ENCODE measurements at places on chromosomes 1 and 21.

DNA sequence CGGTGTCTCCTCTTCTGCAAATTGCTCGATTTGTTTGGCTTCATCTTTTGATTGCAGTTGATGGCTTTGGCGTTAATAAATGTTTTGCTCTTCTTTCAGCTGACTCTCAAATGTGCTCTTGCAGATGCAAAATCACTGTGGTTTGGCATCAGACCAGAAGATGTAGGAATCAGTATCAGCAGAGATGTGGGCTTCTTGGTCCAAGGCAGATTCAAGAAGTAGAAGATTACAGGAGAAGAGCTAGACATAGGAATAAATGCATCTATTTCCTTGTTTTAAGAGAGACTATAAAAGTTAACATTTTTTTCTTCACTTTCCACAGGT lies 59.8 kb upstream of the BACH1 start:
- DNase-seq, result peak; percentile 95

DNA sequence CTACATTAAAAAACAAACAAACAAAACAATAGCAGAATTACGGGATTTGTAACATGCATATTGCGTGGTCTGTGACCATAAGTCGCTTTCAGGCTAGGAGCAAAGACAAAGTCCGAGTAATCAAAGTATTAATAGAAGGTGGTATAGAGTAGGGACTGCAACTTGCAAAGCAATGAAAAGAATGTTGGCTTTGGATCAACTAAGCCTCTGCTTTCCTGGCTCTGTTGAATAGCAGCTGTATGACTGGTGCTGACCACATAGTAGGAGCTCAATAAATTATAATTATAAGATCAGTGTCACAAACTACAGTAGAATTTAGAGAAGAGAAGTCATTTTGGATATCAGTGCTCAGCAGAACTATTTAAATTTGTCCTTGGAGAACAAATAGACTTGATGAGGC lies 586.4 kb downstream of the DPYD start:
- peak; percentile 87 for DNase-seq

DNA sequence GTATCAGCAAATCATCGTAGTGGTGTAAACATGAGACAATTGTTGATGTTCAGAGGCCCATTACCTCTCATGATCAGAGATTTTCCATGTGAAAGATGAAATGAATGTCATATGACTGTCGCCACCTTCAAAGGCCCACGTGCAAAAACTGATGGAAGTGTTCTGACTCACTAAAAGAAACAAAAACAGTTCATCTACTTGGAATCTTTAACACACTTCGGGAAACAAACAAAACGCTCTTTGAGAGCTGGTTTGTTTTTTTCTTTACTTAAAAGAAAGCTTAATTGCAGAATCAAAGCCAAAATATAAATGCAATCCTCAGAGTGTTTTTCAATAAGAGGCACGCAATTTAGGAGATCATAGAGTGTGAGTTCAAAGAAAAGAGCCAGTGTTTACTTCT lies 100.8 kb downstream of the PLPPR4 start:
- DNase-seq, result no peak

GRCh38 chr1:235018720-235019444 lies 109.8 kb downstream of the TOMM20 start:
- no peak for DNase-seq

- peak; percentile 89 for DNase-seq
Observed at GRCh38 chr1:21368515-21369289, 71.2 kb upstream of the NBPF3 start.

All from choroid plexus epithelial cell (primary cell).